ENCODE measurements at places on chromosomes 7 and 10.

GRCh38 chr10:108358912-108359311, 1194.4 kb upstream of the SORCS1 start:
- DNase-seq = no peak

DNA sequence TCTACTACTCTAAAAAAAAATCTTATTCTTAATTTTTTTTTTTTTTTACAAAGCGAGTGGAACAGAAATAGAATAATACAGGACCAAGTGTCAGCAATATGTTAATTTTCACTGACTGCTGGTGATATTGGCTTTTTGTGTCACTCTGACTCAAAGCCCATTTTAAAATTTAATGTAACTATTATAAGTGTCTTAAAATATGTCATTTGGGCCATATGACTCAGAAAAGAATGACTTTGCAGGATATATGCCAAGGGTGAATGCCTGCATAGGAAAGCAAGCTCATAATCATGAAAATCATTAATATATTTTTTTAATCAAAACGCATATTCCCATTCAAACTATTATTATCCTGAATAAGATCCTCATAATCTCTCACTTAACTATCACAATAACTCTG, 149.2 kb downstream of the GNAT3 start:
- DNase-seq = no peak

DNA sequence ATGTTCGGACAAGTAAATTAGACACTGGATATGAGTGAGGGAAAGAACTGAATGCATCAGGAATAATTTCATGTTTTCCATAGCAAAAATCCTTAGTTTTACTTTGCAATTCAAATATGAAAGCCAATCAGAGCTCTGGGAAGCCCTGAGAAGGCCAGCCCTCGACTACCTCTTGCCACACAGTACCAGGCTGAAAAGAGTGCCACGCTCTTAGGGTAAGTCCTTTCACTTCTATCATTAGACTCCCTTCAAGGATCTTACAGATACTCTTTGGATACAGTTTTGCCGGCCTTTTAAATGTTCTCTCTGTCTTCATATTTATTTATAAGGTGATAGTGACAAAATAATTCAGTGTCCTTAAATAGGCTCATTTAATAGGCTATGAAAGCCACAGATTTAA, 1.9 kb downstream of the COBL start:
- DNase-seq = no peak

DNA sequence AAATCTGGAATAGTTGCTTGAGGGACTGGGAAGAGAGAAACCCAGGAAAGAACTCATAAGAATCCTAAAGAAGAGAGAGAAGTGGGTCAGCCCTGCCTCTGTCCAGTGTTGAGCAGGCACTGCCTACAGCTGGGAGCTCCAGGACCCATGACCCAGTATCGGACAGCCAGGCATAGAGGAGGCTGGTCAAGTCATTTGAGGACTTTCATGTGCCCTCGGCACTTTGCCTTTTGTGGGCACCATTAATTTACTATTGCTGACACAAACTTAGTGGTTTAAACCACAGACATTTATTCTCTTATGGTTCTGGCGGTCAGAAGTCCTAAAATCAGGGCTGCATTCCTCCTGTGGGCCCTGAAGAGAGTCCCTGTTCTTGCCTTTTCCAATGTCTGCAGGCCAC, 60.3 kb downstream of the CPXM2 start:
- no peak for DNase-seq

- no peak for DNase-seq
Observed at GRCh38 chr10:28930514-28931495, 253.5 kb downstream of the BAMBI start.

DNA sequence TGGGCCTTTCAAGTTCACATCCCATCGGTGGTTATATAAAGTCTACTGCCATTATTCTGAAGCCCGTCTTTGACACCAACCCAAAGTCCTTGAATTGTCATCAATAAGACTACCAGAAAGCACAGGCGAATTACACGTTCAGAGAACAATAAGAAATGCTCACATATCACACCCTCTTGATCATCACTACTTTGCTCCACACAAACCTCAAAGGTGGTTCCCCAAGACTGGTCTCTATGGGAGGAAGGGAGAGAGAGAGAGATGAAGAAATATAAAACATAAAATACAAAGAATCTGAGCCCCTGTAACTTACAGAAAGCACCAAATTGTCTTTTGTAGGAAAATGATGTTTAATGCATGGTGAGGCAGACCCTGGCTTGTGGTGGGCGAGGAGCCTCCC, 4.4 kb downstream of the HIPK2 start:
- DNase-seq = no peak

GRCh38 chr10:969473-970150, 18.6 kb upstream of the GTPBP4 start:
- no peak for DNase-seq

- no peak for DNase-seq
Observed at GRCh38 chr10:118839348-118839747, 84.6 kb upstream of the CACUL1 start.

GRCh38 chr10:92387289-92387940, 96.4 kb downstream of the MARCHF5 start:
- DNase-seq = no peak

- no peak for DNase-seq
Observed at GRCh38 chr7:6205971-6206660, 66.3 kb downstream of the CYTH3 start.

DNA sequence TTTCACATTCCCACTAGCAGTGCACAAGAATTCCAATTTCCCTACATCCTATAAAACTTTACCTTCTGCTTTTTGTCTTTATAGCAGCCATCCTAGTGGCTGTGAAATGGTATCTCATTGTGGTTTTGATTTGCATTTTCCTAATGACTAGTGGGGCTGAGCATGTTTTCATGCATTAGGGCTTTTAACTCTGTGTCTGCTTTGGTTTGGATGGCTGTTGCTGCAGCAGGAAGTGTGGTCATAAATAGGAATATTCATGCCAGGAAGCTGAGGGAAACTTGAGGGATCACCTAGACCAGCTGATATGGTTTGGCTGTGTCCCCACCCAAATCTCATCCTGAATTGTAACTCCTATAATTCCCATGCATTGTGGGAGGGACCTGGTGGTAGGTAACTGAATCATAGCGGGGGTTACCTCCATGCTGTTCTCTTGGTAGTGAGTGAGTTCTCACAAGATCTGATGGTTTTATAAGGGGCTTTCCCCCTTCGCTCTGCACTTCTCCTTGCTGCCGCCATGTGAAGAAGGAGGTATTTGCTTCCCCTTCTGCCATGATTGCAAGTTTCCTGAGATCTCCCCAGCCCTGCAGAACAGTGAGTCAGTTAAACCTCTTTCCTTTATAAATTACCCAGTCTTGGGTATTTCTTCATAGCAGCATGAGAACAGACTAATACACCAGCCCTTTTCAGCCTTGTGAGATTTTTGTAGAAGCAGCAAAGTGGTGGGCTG, 181.8 kb upstream of the PITRM1 start:
- DNase-seq = no peak

- no peak for DNase-seq
Observed at GRCh38 chr7:95046494-95047240, 139.3 kb downstream of the PPP1R9A start.

- no peak for DNase-seq
Observed at GRCh38 chr7:27680610-27681009, 17.9 kb upstream of the HIBADH start.

Data from stimulated activated CD4-positive, alpha-beta T cell treated with anti-CD3 and anti-CD28 coated beads, Interleukin-1b, Interleukin-23, amount 100 ng/mL, for 4 hours (primary cell).